ENCODE measurements at places on chromosomes 4 and X.

GRCh38 chr4:629915-630641, 4.7 kb downstream of the PDE6B start:
- DNase-seq = no peak

DNA sequence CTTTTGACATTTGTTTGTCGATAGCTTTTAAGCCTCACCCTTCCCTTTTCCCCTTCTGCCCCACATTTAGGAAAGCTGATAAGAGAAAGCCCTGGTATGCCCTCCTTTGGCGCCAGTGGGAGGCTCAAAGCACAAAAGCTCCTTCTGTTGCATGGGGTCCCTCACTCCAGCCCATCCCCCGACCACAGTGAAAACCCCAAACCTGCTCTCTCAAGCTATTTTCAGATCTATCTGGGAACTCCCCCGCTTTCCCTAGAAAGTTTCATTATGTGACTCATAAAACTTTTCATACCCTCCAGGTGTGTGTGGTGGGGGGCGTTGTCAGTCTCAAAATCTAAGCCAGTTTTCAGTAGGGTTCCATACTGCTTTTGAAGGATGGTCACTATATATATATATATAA, 259.0 kb upstream of the PCDH7 start:
- no peak for DNase-seq

- no peak for DNase-seq
These were observed 4.2 kb upstream of the PDHA2 start for GRCh38 chr4:95835672-95836071.

GRCh38 chr4:76168688-76169087, 20.5 kb upstream of the NUP54 start:
- no peak for DNase-seq

DNA sequence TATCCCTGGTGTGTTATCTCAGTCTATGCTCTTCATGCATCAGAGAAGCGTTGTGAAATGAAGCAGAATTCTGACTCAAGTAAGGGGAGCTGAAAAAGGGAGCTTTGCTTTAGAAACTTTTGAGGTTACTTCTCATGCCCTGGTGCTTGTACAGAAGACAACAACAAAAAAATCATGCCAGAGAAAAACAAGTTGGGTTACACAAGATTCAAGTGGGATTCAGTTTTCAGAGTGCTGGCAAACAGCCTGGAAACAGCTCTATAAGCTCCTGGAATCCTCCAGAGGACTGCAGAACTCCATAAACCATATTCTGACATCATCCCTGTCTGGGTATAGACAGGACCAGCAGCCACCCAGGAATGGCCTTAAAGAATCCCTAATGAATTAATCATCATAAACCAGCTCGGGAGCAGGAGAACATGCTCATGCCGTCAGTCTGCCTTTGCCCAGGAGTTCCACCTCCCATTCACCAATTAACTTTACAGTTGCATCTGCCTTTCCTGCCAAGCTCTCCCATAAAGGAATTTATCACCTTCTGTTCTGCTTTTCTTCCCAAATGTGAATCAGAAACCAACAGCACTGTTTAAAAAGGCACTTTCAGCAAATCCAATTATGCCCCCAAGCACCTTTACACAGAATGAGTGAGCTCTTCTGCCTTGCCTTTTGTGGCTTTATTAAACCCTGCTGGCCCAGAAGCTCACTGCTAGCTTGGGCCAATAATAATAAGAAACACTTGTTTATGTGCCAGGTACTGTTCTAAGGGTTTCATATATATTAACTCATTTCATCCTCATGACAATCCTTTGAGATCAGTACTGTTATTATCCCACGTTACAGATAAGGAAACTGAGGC, 54.5 kb upstream of the FBXW7 start:
- peak; percentile 100 for DNase-seq

GRCh38 chr4:8688041-8688907, 95.7 kb downstream of the CPZ start:
- DNase-seq = no peak

DNA sequence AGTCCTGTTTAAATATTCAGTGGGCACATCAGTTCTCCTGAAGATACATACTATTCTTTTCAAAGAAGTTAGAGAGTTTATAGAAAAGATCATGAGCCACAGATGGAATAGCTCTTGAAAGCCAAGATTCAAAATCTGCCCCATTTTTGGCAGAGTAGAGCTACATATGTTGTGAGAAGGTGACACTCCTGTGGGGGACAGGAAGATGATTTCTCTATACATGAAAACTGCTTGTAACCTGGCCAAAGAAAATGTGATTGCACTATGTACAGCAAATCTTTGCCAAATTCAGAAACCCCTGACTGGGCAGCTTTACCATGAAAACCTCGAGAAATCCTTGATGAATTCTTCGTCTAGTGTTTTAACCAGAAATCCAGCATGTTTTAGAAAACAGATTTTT, 44.9 kb downstream of the GPM6A start:
- DNase-seq = no peak
